ENCODE measurements at places on chromosomes 11 and 22. TPM values are rescaled to one million over a fixed set of nuclear protein-coding genes. Genes with fewer than 3 reads are reported as not detected.

- DNase-seq = no peak
These were observed 77.7 kb downstream of the C22orf31 start for GRCh38 chr22:28983788-28984441.

GRCh38 chr11:65435981-65436411, 13.4 kb downstream of the NEAT1 start:
- no peak for DNase-seq

DNA sequence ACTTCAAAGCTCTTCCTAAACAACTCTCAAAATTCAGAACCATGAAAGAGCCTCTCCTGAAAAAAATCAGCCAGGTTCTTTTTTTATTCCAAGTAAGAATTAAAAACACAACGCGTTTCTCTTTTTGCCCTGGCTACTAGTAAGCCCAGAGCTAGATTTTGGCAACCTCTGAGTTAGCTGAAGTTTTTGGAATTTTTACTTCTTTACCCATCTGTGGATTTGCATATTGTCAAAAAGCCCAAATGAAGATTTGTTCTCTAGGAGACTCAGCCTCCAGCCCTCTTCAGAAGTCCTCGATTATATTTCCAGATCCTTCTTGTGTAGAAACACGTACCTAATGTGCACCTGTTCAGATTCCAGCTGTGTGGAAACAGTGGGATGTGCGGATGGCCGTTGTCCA, 517.9 kb downstream of the TBC1D22A start:
- DNase-seq = no peak

GRCh38 chr11:131910523-131911387, 540.3 kb downstream of the NTM start:
- no peak for DNase-seq

DNA sequence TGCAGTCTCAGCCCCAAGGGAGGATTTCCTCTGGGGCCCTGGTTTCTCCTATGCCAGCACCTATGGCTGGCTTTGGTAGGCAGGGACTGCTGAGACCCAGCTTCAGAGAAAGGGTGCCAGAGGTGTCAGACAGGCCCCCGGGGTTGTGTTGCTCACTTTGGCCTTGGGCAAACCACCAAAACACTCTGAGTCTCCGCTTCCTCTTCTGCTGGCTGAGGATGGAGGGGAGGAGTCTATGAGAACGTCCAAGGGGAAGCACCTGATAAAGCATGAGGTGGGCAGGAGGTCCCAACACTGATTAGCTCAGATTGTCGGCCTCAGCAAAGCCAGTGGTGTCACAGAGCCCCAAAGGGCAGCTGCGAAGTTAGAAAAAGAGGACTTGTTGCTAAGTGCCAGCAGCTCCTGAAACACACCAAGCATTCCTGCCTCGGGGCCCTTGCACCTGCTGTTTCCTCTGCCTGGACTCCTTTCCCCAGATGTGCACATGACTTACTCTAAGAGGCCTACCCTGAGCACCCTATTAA, 10.5 kb downstream of the SMTNL1 start:
- DNase-seq = no peak

GRCh38 chr11:128903248-128904061, 12.3 kb downstream of the KCNJ5 start:
- no peak for DNase-seq

- peak; percentile 72 for DNase-seq
These were observed at the start of gene APBB1 for GRCh38 chr11:6419009-6419631. Gene APBB1 (minus strand): TSS chr11:6419094. CDS start chr11:6411347, 7,747 bp downstream.

GRCh38 chr11:67052891-67053290, 3.8 kb upstream of the RHOD start:
- DNase-seq = no peak

DNA sequence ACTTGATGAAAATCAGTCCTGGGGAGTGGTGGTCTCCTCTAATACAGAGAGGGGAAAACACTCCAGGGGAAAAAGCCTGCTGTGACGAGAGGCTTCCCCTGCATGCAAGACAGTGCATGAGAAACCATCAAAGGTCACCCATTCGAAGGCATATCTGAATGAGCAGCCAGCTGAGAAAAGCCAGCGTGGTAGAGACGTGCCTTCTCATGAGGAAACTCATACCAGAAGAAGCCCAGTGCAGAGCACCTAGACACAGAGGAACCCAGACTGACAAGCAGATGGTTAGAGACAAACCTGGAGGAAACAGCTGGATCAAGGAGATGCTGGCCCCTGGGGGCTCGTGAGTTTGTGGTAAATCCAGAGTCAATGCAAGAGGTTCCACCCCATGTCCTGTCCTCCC, 534.8 kb downstream of the BRD1 start:
- no peak for DNase-seq

DNA sequence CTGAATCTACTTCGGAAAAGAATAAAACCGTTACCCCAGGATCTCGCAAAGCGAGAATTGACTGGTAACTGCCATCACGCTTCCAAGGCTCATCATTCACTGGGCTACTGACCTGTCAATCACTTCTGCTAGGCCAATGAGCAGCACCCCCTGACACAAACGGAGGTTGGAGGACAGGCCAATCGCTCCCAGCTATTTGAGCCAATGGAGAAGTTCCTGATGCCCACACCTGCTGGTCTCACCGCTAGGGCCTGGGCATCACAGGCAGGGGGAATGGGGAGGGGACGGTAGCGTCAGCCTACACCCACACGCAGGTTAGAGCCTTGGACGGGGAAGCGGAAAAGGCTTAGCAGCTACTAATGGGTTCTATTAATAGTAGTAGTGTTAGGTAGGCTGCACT, 56.7 kb upstream of the CHST1 start:
- DNase-seq = no peak

- DNase-seq = no peak
These were observed 7.7 kb downstream of the LRRC32 start for GRCh38 chr11:76662656-76663485.

- DNase-seq = no peak
These were observed 210.5 kb downstream of the CTTN start for GRCh38 chr11:70608568-70609470.

GRCh38 chr11:110738641-110739040, 26.4 kb upstream of the ARHGAP20 start:
- no peak for DNase-seq

DNA sequence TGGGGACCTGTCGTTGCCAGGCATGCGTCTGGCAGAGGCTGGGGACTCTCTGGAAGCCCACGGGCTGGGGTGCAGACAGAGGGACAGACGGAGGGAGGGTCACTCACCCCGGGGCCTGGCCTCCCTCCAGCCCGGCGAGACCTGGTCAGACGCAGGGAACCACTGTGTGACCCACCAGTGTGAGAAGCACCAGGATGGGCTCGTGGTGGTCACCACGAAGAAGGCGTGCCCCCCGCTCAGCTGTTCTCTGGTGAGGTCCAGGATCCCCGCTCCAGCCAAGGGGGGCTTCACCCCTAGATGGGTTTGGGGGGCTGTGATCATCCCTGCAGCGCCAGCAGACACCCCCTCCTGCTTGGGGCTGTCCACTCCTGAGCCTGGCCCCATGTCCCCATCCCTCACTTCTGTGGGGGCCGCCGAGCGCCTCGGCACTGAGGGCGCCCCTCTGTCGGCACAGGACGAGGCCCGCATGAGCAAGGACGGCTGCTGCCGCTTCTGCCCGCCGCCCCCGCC, 23.6 kb upstream of the MUC5B start:
- DNase-seq = no peak

GRCh38 chr22:32874385-32874784, 72.9 kb downstream of the TIMP3 start:
- DNase-seq = no peak

DNA sequence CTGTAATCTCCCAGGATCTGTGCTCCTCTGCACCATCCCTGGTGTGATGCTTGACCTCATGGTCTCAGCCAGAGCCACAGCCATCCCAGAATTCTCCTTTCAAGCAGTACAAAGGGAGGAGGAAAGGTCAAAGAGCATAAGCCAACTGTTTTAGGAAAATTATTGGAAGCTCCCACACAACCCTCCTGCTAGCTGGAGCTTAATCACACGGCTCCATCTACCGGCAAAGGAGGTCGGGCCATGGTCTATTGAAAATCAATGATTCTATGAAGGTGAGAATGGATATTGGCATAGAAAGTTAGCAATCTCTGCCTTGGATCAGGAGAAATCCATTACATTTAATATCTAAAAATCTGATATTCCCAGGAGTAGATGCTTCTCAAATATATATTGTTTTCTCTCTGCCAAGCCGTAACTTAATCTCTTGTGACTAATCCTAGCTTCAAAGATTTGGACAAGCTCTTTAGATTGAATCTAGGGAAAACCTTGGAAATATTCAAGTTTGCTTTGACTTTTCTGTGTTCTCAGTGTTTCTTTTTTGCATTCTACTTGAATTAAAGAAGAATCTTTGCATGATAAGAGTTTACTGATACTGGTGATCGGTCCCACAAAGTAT, 259.6 kb downstream of the NTM start:
- DNase-seq = no peak

DNA sequence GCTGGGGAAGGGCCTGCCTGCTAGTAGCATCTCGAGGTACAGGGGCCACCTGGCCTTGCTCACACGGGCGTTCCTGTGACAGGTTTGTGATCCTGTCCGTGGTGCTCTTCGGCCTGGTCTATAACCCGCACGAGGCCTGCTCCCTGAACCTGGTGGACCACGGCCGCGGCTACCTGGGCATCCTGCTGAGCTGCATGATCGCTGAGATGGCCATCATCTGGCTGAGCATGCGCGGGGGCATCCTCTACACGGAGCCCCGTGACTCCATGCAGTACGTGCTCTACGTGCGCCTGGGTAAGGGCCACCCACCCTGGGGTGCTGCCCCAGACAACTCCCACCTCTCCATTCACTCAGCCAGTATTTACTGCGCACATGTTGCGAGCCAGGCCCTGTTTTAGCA, 31.8 kb upstream of the MYRF start:
- DNase-seq = no peak

DNA sequence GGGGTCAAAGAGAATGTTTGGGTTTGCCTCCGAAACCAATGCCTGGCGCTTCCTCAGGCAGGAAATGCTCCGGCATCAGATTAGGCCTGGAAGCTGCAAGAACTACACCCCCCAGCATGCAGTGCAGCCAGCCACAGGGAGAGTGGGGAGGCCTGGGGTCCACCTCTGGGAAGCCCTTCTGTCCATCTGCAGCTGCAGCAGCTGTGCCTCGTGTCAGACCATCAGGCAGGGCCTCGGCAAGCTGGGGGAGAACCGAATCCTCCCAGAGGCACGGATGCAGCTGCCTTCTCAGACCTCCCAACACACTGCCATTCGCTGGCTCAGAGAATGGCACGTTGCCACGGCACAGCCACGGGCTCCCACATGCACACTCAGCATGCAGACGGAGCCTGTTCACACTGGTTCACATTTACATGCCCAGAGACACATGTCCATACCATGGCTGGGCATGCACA, 57.4 kb downstream of the NECTIN1 start:
- DNase-seq = no peak

DNA sequence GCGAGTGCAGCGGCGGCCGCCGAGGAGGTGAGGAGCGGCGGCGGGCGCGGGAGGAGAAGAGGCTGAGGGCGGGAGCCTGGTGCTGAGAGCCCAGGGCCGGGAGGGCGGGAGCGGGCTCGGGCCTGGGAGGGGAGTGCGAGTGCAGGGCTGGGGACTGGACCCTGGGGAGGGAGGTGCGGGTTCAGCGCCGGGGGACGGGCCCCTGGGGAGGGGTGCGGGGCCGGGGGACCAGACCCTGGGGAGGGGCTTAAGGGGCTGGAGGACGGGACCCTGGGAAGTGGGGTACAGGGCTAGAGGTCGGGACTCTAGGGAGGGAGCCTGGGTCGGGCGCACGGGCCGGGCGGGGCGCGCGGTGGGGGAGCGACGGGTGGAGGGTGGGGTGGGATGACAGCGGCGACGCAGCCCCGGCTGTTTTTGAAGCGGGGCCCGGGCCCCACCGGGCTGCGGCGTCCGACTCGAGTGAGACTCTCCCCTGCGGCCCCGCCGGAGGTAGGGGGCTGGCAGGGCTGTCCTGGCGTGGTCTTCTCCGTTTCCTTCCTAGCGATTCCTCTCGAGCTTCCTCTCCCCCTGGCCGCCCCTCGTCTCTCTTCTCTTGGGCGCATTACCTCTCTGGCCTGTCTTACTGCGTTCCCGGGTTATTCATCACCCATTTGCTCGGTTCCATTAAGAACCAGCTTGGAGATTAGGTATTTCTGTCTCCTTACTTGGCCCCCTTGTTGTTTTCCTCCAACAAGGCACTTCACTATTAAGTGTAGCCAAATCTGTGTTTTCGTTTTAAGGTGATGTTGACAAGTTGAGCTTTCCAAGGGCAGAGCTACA, 754 bp downstream of the NUP50 start:
- peak; percentile 50 for DNase-seq

GRCh38 chr11:118275176-118275575, 11.1 kb upstream of the MPZL2 start:
- DNase-seq = no peak

GRCh38 chr11:61564936-61565696, 15.8 kb downstream of the SYT7 start:
- DNase-seq = no peak

- DNase-seq = no peak
These were observed 22.7 kb downstream of the CCDC81 start for GRCh38 chr11:86397351-86397750.

DNA sequence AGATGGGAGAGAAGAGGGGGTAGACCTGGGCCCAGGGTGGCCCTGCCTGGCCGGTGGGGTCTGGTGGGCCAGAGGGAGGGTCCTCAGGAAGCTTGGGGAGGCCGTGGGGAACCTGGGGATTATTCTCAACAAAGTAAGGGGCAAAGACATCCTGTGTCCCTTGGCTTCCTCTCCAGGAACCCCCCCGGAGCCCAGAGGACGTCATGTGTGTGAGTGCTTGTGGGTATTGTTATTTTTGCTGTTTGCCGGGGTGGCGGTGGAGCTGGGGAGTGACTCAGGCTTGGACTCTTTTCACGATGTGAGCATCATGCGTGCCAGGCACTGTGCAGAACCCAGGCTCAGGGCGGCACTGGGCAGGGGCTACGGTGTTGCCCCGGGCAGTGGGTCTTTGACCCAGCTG, 982 bp upstream of the SHANK3 start:
- no peak for DNase-seq

DNA sequence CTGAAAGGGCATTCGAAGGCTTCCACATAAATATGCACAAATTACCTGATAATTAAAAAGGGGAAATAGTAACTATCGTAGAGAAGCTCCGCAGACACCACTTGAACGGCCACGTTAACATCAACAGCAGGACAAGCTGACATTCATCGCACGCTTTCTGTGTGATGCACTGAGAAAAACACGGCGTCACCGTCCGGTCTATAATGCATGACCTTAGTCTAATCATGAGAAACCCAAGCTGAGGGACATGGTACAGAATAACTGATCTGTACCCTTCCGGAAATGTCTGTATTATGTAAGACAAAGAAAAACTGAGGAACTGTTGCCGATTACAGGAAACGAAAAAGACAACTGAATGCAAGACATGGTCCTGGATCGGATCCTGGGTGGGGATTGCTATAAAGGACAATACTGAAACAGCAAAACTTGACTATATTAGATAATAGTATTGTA, 678 bp upstream of the RANGAP1 start:
- DNase-seq = peak; percentile 63

HSPB2 gene
- not detected for total RNA-seq

NOL12 gene
- total RNA-seq = 45.3 TPM

GPR83 gene
- total RNA-seq = not detected

PGA5 gene
- not detected for total RNA-seq

DRICH1 gene
- total RNA-seq = 0.29 TPM

OR4A16 gene
- not detected for total RNA-seq

PHLDA2 gene
- total RNA-seq = 1.3 TPM

TMA7B gene
- 8.6 TPM for total RNA-seq

GSTT2B gene
- not detected for total RNA-seq

EMID1 gene
- not detected for total RNA-seq

TSSK2 gene
- not detected for total RNA-seq

All from activated CD8-positive, alpha-beta T cell treated with anti-CD3 and anti-CD28 coated beads, Interleukin-2, amount 10 ng/mL, durations not matched to agents 7 days and 5 days (primary cell).